ENCODE measurements at places on chromosomes 7 and 10.

- DNase-seq = no peak
Observed at GRCh38 chr7:39153113-39153512, 175.4 kb downstream of the POU6F2 start.

DNA sequence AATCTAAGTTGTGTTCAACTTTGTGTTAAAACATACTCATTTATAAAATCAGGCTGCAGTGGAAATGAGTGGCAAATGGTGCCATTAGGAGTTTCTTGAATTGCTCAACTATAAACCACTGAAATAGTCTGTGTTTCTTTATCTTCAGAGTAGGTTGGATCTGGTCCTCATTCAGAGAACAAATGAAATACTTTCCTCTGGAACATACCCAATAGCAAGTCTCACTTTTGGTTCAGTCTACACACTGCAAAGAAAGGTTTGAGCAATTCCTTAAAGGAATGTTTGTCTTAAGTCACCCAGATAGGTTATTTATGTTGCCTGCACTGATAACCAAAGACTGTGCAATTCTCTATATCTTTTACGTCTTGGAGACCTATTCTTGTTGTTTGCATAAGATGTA, 62.5 kb downstream of the ABCB4 start:
- no peak for DNase-seq

DNA sequence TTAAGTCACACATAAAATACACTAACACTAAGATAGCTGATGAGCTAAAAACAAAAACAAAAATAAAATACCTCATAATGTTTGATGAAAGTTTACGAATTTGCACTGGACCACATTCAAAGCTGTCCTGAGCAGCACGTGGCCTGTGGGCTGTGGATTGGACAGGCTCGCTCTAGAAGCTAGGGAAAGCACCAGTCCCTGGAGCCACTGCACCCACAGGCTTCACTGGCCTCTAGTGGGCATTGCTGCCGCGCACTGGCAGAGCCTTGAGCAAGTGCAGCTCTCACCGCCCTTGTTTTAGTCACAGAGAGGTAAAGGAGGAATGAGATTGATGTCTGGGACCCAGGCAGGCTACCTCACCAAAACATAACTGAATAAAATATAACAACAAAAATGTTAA, 67.6 kb downstream of the PAX2 start:
- DNase-seq = no peak

DNA sequence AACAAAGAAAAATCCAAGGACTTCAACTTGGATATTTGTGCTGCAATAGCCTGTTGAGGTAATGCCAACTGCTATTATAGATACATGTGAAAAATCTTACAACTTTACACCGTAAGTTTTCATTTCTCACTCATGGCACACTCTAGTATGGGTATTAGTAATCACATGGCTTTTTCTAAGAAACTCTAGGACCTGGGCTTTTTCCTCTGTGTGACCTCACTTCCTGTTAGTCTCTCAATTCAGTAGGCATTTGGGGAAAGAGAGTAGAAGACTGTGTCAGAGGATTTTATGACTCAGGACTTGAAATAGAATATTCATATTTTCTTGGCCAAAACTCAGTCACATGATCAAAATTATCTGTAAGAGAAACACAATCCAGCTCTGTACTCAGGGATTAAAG, 1049.9 kb downstream of the REEP3 start:
- DNase-seq = no peak

All from suppressor macrophage (primary cell).